ENCODE measurements at places on chromosomes 2 and 18.

- DNase-seq: no peak
Observed at GRCh38 chr18:73688851-73689711, 458.6 kb downstream of the FBXO15 start.

DNA sequence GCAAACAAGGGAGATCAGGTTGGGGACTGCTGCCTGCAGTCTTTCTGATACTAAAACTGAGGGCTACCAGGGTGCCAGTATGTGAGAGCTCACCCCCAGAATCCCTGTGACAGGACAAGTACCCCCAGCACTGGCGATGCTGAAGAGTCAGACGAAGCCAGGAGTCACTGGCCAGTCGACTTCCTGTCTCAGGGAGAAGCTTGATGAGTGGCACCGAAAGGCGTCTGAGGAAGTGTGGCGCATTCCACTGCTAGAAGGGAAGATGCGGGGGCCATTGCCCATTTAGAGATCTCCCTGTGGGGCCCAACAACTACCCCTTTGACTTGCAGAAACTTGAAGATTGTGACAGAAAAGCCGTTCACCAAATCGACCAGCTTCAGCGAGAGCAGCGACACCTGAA is 22.0 kb downstream of the MXD1 start:
- DNase-seq: no peak

GRCh38 chr2:203021991-203022390 is 7.3 kb downstream of the NBEAL1 start:
- no peak for DNase-seq

- peak; percentile 57 for DNase-seq
Observed at GRCh38 chr2:120884472-120885290, 149.0 kb downstream of the GLI2 start.

DNA sequence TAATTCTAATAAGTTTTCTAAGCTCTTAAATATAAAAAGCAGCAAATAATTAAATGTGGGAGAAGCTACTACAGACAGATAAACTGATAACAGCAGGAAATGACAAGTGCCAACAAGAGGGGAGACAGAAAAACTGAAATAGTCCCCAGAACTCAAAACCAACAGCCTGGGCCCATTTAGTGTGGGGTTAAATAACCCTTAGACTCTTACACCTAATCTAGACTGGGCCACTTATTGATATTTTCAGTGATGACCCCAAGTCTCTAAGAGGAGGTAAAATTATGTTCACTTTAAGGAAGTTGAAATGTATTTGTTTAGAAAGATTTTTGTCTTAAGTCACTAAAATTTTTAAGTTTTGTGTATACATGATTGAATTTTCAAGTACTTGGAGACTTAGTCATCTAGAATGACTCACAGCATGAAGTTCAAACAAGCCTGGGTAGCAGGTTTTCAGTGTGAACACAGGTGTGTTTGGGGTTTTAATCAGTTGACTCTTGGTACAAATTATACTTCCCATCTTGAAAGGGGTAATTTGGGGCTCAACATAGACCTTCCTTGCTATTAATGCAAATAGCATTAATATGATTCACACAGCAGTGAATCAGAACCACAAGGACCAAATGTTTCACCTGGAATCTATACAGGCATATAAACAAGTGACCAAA is 54.9 kb upstream of the MYO3B start:
- DNase-seq: no peak

DNA sequence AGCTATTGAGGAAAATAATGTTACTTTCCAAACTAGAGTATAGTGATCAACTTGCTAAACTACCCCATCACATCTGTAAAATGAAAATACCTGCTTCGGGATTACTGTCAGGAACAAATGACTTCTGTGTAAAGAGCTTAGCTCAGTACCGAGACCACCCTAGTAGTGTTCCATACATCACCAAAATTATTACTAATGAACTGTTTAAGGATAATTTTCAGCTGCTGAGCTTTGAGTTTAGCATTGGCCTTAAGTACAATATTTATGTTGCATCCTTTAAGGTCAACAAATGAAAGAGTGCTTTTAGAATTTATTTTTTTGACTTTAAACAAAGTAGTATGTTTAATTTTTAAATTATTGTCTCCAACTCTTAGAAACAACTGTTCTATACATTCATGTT is 144.1 kb downstream of the LCLAT1 start:
- DNase-seq: no peak

GRCh38 chr2:41540272-41540998 is 507.4 kb upstream of the PKDCC start:
- no peak for DNase-seq

GRCh38 chr2:201999279-201999678 is 34.4 kb upstream of the FZD7 start:
- DNase-seq: no peak

DNA sequence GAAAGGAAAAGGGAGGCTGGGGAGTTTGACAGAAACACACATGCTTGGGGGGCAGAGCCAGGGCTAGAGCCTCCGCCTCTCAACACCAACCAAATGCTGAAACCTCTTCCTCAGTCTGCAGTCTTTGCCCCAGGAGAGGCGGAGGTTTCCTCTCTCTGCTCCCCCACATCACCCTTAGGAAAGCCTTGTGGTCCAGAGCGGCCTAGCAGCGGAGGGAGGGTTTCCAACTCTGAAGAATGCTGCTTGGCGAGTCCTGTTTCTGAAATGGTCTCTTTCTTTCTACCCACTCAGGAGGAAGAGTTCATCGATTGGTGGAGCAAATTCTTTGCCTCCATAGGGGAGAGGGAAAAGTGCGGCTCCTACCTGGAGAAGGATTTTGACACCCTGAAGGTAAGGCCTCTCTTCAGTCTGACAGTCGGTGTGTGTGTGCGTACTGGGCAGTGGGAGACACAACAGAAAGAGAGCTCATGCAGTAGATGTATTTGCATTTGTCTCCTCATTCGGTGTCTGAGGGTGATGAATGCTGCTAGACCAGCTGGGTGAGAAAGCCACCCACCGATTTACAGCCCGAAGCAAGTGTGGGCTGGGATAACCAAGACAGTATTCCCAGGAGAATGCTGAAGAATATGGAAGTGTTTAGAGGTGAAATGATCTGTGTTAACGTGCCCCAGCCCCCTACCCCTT is 190.5 kb downstream of the DYSF start:
- no peak for DNase-seq

GRCh38 chr2:233982421-233983121 is 65.4 kb downstream of the TRPM8 start:
- no peak for DNase-seq

GRCh38 chr18:28153485-28154065 is 23.4 kb downstream of the CDH2 start:
- DNase-seq: no peak

DNA sequence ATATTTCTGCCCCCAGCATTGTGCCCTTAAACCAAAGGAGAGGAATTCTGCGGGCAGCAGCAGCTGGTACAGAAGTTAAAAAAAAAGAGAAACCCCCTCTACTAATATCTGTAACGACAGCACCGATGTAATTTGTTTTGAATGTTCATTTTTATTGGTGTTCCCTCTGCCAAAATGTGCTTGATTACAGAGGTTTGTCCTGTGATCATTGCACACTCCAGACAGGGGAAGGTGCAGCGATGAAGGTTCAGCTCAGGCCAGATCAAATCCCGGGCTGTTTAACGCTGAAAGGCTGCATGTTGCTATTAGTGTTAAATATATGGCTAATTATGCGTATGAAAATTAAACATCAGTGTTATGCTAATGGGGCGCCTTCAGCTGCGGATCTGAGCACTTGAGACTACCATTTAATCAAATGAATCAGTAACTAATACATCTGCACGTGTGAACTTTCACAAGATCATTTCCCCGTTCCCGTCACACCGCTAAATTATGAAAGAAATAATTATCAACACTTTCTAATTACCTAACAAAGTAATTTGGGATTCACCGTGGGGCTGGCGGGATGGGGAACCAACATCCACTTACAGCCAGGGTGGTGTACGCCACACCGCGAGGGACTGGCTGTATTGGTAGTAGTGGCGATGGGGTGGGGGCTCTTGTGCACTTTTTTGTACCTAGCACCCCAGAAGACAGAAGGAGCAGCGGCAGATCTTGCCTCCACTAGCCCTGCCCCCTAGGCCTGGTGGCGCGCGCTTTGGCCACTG is 1.5 kb upstream of the DLX1 start:
- peak; percentile 60 for DNase-seq

- DNase-seq: peak; percentile 79
Observed at GRCh38 chr2:120957905-120958304, 222.2 kb downstream of the GLI2 start.

DNA sequence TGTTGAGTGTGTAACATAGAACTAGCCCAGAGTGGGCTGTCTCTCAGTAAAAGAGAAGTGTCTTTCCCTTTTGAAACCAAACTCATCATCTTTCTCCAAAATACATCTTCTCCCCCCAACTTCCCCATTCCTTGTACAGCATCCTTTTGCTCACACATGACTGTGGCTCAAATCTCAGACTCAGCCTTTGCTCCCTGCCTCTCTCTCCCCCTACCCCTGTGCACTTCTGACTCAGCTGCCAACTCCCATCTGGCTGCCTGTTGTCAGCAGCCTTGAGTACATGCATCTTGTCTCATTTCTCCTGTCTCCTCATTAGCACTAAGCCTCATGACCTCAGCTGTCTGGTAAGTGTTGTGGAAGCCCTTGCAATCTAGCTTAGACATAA is 18.1 kb upstream of the MGAT4A start:
- DNase-seq: no peak

- no peak for DNase-seq
Observed at GRCh38 chr2:152115952-152116351, 17.1 kb upstream of the CACNB4 start.

DNA sequence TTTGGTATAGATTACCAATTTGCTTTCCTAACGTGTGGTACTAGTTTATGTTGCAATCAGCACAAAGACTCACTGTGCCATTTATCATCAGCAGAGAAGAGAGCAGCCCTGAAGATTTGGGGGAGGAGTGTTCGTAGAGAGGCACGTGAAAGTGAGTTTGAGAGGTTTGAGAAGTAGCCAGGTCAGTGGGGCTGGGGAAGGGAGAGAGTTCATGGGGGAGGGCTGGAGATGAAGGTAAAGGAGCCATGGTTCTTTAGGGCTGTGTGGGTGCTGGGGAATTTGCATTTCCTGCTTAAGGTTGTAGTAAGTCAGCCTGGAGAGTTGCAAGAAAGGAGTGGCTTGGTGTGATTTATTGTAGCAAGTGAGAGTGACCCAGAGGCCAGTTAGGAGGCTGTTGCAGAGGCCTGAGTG is 172.1 kb downstream of the NEDD4L start:
- no peak for DNase-seq

- no peak for DNase-seq
Observed at GRCh38 chr2:50720697-50721315, 311.1 kb downstream of the NRXN1 start.

- no peak for DNase-seq
Observed at GRCh38 chr18:58727776-58728500, 56.7 kb downstream of the MALT1 start.

GRCh38 chr2:126719191-126719832 is 63.4 kb downstream of the GYPC start:
- DNase-seq: no peak

DNA sequence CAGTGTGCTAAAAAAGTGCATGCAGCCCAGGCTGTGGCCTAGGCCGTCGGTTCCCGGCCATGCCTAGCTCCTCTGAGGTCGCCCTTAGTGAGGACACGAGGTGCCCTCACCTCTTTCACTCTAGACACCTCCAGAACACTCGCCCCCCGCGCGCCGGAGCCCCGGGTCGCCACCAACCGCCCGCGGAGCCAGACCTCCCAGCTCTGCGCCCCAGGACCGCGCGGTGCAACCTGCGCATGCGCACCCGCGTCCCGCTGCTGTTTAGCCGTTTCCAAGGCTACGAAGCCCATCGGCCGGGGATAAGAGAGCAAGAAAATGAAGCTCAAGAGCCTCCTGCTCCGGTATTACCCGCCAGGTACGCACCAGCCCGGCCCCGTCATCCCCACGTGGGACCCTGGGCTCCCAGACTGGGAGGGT is at the start of gene DAW1:
Gene DAW1 (plus strand): TSS at position 257 of the 417 bp plus-strand sequence. CDS start 59 bp downstream, at position 316.
- DNase-seq: peak; percentile 79

DNA sequence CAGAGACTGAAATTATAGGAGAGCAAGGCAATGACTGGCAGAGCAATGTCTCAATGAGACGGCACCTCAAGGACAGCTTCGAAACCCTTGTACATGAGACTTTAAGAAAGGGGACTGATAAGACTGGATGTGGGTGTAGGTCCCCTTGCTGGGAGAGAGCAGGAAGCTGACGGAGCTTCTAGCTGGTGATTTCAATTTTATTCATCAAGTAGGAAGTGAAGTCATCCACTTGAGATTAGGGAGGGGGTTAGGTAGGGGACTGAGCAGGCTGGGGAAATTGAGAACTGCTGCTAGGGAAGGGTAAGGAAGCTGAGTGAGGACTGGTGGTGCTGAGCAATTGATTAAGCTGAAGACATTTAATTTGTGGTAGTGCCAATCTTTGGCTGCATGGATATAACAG is 99.5 kb upstream of the ITGB6 start:
- no peak for DNase-seq
